ENCODE measurements at places on chromosomes 2 and 18.

DNA sequence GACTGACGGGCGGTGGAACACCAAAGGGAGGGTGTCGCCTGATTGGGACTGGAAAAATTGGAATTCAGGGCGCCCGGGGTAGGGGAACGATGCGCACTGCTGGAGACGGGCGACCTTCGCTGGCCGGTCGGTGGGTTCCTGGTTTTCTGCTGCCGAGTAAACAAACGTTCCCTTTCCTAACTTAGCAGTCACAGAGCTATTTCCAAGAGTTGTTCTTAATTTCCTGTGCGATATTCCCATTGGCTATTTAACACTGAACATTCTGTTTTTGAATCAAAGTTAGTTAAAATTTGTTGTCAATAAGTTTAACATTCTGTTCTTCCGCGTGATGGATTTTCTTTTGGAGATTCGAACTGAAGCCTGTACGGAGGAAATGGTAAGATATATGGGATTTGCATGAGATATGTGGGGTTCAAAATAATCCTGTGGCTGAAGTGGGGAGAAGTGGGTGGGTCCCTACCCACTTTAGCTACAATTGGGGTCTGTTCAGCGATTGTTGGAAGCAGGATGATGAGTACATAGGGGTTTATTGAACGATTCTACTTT, 862 bp downstream of the C18orf54 start:
- DNase-seq = peak; percentile 10

GRCh38 chr2:145012806-145013205, 492.9 kb upstream of the ZEB2 start:
- no peak for DNase-seq

DNA sequence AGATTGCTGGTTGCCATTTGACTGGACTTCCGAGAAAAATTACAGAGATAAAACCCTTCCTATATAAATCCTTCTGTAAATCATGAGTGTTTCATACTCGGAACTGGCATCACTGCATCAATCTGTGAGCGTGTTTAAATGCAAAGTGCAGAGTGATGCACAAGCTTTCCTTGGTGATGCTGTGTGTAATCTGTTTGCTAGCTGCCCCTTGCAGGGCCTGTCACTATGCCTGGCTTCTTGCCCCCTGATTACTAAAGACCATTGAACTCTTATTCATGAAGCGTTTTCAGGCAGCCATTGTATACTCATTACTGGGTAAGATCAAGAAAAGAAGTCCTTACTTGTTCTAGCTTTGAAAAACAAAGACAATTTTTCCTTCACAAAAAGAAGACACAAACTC, 266.9 kb upstream of the FANCL start:
- no peak for DNase-seq

DNA sequence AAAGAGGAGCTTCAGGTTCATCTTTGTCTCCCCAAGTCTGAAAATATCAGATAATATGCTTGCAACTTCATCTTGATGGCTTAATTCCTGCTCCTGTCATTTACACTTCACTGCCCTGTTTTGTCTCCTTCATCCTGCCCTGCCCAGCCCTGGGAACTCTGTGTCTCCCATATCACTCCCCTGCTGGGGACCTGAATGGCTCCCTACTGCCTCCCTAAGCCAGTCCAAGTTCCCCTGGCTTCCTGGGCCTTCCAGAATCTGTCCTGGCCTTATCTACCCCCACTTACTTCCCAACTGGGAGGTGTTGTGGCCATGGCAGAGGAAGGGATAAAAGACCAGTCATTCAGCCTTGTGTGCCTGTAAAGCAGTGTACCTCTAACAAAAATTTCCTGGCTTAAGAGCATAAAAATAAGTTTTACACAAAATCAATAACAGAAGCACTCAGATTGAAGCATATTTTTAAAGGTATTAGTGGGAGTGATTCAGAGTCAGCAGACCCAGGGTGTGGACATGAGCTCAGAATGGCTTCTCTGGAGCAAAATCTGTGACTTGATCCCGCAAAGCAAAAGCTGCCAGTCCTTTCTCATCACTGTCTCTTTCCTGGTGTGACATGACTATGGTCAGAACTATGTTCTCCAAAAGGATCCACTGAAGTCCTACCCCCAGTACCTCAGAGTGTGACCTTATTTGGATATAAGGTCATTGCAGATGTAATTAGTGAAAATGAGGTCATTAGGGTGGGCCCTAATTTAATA, 59.1 kb downstream of the INO80C start:
- no peak for DNase-seq

GRCh38 chr2:167331636-167332232, 443.5 kb downstream of the XIRP2 start:
- DNase-seq = peak; percentile 41

DNA sequence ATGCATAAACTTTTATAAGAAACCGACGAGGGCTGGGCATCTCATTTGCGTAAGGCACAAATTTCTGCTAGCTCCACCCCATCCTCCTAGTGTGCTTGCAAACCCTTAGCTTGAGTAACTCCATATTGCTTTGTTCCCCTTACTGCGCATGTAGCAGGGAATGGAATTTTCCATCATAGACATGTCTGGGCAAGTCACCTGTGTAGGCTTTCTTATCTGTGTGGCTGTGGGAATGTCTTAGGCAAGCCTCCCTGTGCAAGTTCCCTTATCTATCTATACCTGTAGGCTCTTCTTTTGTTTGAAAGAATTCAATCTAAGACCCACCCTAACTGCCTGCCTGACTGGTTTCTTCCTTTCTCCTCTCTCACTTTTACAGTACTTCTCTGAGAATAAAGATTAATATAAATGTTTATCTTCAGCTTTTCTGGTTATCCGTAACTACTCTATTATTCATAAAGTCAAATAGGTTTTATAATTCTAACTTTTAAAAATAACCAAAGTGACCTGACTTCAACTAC, 217.6 kb upstream of the FIGN start:
- no peak for DNase-seq

GRCh38 chr2:237520290-237520689, 33.2 kb downstream of the MLPH start:
- DNase-seq = no peak

GRCh38 chr2:197613509-197613987, 61.8 kb downstream of the RFTN2 start:
- DNase-seq = no peak

- no peak for DNase-seq
Observed at GRCh38 chr2:127165539-127165935, 54.6 kb downstream of the CYP27C1 start.

DNA sequence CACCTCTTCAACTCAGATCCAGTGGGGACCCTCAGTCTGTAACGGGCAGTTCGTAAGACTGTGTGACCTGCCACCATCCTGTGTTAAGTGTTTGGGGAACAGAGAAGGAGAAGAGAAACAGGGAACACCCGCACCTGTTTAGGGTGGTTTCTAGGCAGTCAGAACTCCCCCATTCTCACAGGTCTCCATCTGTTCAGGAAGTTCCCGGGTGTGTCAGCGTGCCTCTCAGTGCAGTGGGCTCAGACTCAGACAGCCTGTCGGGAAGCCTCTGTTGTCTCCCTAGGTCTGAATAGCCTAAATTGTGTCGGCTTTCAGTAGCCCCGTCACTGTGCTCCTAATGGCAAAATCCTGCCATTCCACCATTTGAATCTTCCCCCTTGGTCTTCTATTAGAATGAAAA, 256.6 kb downstream of the LOXHD1 start:
- no peak for DNase-seq

DNA sequence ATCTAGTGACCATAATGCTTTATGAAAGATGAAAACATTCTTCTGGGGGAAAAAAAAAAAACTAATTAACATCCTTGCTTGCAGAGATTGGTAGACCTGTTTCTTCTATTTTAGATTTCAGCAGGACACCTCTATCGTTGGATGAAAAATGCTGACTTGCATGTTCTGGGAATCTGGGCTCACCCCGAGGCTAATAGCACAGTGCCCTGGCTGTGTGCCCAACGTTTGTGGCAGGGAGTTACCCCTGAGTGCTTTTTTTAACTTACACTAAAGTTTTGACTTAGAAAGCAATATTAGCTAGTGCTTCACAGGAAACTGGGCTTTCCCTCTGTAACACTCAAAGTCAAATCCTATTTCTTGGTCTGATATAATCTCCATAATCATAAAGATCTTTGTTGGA, 233.2 kb downstream of the SLC8A1 start:
- DNase-seq = no peak

DNA sequence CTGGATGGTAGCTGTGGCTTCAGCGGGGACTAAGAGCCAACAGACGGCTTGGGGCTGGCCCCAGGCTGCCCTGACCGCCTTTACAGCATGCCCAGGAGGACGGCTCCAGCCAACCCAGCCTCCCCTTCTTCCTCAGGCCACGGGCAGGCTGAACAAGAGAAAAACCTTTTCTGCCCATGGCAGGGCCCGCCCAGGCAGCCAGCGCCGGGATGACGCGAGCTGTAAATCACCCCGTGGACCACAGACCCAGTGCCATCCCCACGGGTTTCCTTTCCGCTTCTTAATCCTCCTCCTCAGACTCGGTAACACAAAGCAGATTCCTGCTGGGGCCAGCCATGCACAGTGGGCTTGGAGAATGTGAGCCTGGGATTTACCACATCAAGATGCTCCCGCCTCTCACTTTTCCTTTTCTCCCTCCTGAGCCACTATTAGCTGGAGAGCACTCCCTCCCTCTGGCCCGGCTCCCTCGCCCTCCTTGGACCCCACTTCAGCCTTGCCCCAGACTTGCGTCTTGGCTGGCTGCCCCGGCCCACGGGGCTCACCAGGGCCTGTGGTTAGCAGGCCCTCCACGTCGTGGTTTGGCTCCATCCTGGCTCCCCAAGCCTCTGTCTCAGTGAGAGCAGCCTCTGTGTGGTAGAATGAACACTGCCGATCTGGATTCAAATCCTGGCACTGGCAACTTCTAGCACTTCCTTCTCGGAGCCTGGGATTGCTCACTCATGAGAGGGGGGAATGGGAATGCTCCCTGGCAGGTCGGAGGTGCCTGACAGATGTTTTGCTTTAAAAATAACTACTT, 31.4 kb downstream of the ATOH8 start:
- DNase-seq = no peak

GRCh38 chr2:190353537-190353899, 10.1 kb downstream of the INPP1 start:
- DNase-seq = no peak

GRCh38 chr2:127535422-127535901, at the start of gene MYO7B:
Gene MYO7B, plus strand, starts transcription at chr2:127535683. Its CDS starts 24,040 bp downstream, at chr2:127559723.
- no peak for DNase-seq

All from HAP-1 (cell line).